Stimulated activated CD8-positive, alpha-beta memory T cell treated with anti-CD3 and anti-CD28 coated beads, Interleukin-7, amount 100 ng/mL, for 48 hours (primary cell): ENCODE measurements at places on chromosomes 2 and 18.

GRCh38 chr2:130372833-130373807, 17.3 kb downstream of the PTPN18 start:
- no peak for DNase-seq

DNA sequence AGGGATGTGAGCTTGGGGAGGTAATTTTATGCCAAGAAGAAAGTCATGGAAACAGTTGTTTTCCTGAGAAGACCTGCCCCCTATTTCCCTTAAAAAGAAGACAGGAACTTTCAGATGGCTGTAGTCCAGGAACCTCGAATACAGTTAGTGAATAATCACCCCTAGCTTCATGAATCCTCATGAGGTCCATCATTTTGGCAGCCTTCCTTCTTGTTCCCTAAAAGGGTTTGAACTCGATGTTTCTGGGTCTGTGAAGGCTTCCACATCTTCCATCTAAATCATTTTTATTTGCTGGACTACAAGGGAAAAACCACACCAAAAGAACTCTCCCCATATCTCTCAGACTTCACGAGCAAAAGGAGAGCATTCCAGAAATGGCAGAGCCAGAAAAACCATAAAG, 290.8 kb downstream of the SLC4A3 start:
- DNase-seq = no peak

GRCh38 chr2:529424-529823, 147.8 kb downstream of the TMEM18 start:
- no peak for DNase-seq

DNA sequence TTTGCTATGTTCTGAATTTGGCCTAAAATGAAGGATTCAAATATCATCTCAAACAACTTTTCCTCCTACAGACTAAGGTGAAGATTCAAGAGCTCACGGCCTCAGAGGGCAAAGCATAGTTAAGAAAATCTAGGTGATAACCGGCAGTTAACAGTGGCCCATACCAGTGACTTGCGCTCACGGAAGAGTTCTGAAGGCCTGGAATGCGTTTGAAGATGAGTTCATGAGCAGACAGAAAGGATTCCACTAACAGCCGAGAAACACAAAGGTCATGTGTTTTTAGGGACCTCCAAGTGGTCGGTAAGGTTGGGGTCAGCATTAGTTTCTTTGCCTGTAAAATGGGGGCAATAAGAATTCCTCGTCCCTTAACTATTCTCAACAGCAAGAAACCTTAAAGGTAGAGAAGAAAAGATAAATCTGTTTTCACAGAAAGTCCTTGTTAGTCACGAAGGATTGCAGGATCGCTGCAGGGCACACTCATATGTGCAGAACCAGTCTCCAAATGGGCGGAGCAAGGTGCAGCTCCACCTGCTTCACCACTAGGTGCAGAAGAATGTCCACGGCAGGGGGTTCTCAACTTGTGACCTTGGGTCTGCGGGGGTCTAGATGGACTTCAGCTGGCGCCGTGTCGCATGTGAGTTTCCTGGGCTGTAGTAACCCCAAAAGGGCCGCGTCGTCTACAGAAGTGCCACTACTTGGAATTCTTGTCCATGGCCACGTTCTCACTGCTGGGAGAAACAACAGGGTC, 708 bp upstream of the RPIA start:
- DNase-seq = peak; percentile 10

- no peak for DNase-seq
These were observed 2.3 kb downstream of the PPM1B start for GRCh38 chr2:44171018-44171417.

GRCh38 chr2:150610670-150611279, 123.3 kb upstream of the RND3 start:
- DNase-seq = no peak

GRCh38 chr2:85709401-85709811, 15.2 kb downstream of the GNLY start:
- DNase-seq = no peak

DNA sequence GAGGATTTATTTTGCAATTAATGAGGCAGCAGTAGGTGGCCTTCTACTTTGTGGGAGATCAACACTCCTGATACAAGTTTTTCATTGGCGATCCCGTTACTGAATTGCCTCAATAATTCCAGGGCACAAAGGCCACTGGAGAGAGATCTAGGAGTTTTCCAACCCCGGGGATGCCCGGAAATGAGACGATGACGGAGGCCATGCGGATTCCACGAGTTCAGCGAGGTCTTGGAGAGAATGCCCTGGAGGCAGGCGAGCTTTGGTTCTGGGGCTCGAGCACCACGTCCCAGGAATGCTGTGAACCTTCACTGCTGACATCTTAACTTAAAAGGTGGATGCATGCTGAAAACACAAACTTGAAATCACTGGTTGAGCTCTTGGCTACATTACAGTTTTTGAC, 74.2 kb downstream of the LDLRAD4 start:
- no peak for DNase-seq

GRCh38 chr2:156518138-156518537, 82.0 kb downstream of the GPD2 start:
- DNase-seq = no peak

GRCh38 chr2:85266146-85267041, 61.4 kb downstream of the TGOLN2 start:
- DNase-seq = peak; percentile 59

DNA sequence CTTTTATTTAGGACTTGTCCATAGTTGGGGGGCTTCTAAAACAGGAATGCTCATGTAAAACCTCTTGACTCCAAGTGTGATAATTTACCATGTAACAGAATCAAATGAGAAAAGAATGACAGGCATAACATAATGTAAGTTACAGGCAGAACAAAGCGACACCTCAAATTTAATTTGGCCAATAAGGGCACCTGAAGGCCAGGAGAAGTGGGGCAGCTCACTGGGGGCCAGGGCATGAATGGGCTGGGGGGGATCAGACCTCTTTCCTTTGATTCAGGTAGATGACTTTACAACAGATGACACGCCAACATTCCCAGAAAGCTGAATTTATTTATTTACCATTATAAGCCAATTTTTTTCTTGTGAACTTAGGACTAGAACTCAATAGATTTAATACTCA, 14.5 kb downstream of the MOCOS start:
- no peak for DNase-seq

- no peak for DNase-seq
These were observed 277.2 kb downstream of the AGPS start for GRCh38 chr2:177669625-177670330.

- DNase-seq = no peak
These were observed 91.3 kb upstream of the RAB27B start for GRCh38 chr18:54736981-54737380.

DNA sequence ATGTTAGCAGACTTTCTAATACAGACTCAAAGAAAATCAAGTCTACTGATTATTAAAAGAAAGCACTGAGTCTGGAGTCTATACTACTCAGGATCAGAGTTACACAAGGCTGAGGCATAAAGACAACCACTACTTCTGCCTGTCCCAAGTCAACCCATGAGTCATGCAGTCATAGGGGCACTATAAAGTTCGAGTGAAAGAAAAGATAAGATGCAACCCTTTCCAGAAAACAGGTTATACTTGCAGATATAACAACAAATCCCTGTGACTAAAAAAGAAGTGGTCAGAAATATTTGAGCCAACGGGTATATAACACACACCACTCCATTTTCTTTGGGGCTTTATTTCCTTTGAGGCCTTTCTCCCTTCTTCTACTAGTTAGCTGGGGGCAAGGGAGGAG, 18.6 kb upstream of the SCRN3 start:
- no peak for DNase-seq

DNA sequence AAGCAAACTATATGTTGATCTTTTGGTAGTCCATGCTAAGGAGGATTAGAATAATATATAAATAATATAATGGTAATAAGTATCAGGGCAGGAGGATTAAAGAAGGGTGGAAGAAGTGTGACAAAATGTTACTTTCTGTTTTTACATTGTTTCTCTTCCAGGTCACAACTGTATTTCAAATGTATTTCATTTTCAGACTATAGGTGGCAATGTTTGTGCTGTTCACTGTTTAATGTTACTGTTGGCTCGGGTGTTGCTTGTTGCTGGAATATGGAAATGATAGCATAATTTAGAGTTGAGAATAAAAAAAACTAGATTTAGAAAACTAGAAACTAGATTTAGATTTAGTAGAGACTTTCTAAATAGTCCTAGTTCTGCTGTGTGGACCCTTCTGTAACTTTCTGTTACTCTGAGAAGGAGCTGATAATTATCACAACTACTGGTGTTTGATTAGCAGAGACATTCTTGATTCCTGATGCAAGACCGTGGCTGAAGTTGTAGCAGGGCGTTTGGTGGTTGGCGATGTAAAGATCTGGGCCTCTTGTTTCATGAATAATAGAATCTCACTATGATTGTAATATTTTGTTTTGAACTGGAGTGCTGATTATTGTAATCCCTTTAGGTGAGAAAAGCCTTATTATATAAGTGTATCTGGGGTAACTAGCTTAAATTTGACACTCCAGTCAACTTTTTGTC, 7.9 kb downstream of the NEDD4L start:
- DNase-seq = no peak

DNA sequence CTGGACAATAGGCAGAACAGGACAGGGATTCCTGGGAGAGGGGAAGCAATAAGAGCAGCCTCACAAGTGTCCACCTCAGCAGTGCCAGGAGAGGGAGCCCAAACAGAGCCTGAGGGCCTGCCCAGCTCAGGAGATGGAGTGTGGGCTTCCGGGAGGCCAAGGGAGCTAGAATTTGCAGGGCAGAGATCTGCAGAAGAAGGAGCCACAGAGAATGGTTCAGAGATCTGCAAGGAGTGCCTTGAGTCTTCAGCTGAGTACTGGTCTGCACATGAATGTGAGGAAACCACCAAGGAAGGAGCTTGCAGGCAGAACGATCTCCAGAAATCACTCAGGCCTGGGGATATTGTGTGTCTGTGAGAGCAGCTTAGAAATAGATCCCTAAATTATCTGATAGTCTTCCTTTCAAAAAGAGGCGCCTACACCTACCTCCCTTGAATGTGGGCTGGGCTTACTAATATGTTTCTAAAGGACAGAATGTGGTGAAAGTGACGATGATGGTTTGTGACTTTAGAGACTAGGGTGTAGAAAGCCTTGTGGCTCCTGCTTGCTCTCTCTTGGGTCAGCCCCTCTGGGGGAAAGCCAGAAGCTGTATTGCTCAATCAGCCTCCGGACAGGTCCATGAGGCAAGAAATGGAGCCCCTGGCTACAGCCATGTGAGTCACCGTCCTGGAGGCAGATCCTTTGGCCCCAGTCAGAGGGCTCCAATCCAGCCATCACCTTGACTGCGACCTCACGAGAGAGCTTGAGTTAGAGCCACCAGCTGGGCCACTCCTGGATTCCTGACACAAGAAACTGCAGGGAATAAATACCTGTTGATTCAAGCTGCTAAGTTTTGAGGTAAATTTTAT, 7.6 kb upstream of the LPIN1 start:
- no peak for DNase-seq

DNA sequence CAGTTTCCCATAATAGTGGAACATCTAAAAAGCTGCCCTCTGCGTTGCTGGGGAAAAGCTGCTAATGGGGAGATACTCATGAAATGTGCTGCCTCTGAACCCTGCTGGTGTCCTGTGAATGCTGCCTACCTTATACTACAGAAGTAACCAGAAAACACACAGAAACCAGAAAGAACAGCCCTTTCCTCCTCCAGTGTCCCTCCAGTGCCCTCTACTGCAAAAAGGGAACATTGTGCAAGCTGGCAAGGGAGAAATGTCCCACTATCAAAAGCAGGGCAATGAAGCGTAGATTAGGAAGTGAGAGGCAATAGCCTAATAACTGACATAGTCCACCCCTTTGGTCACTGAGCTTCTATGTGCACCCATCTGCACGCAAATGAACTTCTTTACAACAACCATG, 162.7 kb upstream of the ETAA1 start:
- DNase-seq = no peak

- no peak for DNase-seq
These were observed 18.9 kb downstream of the STON1 start for GRCh38 chr2:48548840-48549239.

DNA sequence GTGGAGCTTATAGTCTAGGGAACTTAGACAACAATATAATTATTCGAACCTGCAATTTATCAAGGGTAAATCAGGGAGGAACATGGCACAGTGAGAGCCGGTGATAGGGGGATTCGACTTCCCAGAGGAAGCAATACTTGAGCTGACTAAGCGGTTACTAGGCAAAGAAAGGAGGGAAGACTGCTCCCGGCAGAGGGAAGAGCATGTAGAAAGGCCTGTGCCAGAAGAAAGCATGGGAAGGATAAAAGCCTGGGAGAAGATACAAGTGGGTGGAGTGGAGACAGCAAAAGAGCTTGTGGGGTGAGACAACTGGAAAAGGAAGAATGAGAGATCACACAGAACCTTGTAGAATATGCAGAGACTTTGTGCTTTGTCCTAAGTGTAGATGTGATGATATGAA, 93.3 kb downstream of the MARCHF4 start:
- no peak for DNase-seq

- no peak for DNase-seq
These were observed 194.4 kb downstream of the RPIA start for GRCh38 chr2:88885679-88886416.

GRCh38 chr2:171227066-171227782, 66.5 kb upstream of the TLK1 start:
- no peak for DNase-seq

- no peak for DNase-seq
These were observed 109.2 kb upstream of the GPC1 start for GRCh38 chr2:240326246-240326645.

- DNase-seq = no peak
These were observed 14.3 kb downstream of the ARHGEF4 start for GRCh38 chr2:130850788-130851623.

DNA sequence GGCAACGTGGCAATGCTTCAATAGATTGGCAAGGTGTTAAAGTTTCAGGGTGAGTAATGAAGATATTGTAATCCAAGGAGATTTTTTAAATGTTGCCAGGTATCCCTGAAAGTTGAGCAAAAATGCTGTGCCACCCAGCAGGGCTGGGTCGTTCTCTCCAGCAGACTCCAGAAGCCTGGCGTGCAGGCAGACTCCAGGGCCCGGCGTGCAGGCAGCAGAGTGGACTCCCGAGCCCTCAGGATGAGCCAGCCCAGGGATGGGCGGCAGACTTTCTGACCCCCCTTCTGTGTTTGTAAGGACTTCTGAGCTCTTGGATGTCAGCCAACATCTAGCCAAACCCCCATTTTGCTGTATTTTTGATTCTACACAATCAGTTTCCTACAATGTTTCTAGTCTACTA, 289.1 kb downstream of the ZNF516 start:
- DNase-seq = no peak

GRCh38 chr2:239326831-239327535, 73.8 kb downstream of the HDAC4 start:
- peak; percentile 74 for DNase-seq

GRCh38 chr2:46493241-46493970, 14.0 kb downstream of the TMEM247 start:
- DNase-seq = no peak

DNA sequence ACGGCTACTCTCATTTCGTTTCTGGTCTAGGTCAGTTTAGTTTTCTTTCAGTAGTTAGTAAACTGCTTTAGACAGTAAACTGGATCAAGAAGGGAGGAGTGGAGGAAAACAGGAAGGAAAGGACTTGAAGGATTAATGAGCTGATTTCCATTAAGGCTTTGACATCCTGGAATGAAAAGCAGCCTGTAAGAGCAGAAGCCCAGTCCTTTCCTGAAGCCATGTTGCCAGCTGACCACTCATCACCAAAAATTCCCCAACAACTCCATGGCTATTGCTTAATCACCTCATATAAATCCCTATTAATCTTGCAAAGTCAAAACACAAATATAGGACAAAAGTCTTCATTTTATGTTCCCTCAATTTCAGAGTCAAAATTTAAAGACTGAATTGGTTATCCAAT, 113.7 kb upstream of the ZFP36L2 start:
- no peak for DNase-seq

- DNase-seq = no peak
These were observed 75.7 kb downstream of the POU3F3 start for GRCh38 chr2:104929663-104930062.

- DNase-seq = no peak
These were observed 35.0 kb upstream of the PSMD14 start for GRCh38 chr2:161273038-161273760.
